ENCODE measurements at places on chromosomes 11 and 22. TPM values are rescaled to one million over a fixed set of nuclear protein-coding genes. Genes with fewer than 3 reads are reported as not detected.

The PNPLA5 gene
- not detected for total RNA-seq

The APOL4 gene
- total RNA-seq: not detected

The DDIAS gene
- total RNA-seq: 18.1 TPM

The SUN2 gene
- total RNA-seq: 37.3 TPM

The CD151 gene
- total RNA-seq: 596 TPM

Measured in A549 treated with ZK216348 at 1 μM for 4 hours (cell line).